Stimulated activated CD4-positive, alpha-beta T cell treated with anti-CD3 and anti-CD28 coated beads, Interleukin-15, amount 100 ng/mL, for 1 hour (primary cell): ENCODE measurements at places on chromosomes 7 and 10.

DNA sequence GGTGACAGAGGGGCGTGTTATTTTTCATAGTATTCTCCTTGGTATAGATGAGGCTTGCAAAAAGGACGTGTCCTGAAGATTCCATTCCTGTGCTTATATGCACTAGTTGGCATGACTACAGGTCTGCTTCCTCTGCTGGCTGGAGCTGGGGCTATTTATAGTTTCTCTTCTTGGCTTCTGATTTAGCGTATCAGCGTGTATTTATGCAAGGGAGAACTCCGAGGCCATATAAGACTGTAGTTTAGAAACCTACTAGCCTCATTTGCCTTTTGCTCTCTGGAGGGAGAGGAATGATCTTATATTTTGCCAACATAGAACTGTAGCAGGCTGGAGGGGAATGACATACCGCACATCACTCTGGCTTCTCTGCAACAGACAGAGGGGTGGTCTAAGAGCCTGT is 39.7 kb downstream of the CACNB2 start:
- no peak for DNase-seq

GRCh38 chr10:127912607-127913367 is 5.9 kb downstream of the PTPRE start:
- no peak for DNase-seq

- peak; percentile 6 for DNase-seq
These were observed 67.6 kb upstream of the DDC start for GRCh38 chr7:50632561-50633413.

DNA sequence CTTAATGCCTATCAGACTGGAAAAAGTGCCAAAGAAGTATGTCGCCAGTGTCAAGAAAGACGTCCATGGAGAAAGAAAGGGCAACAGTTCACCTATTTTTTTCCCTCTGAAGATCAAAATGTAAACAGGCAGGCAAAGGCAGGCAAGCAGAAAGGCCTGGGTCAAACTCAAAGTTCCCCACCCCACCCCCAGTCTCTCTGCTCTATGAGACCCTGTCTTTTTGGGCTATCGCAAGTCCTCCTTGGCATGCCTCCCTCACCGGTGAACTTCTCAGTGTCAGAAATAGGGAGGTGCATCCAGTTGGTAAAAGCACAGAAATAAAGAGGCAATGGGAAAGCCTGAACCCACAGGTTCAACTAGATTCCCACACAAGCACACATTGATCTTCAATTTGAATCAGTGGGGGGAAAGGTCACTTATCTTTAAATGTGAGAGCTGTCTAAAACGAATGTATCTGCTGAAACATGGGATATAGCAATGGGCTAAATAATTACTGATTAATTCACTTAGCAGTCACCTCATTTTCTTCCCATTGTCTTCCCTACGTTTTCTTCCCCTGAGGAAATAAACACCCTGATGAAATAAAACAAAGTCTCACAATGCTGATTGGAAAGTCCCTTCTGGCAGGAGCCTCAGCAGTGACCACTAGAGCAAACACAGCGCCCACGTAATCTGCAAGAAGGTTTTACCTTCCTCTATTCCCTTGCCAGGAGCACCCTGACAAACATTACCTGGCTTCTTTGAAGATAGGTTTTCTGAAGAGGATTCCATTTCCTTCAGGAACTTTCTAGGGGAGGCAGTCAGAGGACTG is 31.1 kb downstream of the JAZF1 start:
- no peak for DNase-seq

DNA sequence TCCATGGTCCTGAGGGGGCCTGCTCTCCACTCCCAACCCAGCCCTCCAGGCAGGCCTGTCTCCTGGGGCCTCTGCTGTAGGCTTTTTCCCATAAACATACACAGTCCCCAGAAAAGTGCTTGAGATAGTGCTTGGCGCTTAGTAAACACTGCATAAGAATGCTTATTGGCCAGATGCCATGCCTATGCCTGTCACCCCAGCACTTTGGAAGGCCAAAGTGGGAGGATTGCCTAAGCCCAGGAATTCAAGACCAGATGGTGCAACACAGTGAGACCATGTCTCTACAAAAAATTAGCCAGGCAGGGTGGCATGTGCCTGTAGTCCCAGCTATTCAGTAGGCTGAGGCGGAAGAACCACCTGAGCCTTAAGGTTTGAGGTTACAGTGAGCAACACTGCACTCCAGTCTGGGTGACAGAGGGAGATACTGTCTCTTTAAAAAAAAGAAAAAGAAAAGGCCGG is 24.6 kb upstream of the ASL start:
- no peak for DNase-seq
